Forelimb muscle (tissue), 1 donor: ENCODE measurements at places on chromosomes 1 and 21.

GRCh38 chr1:41226815-41227434, 15.2 kb downstream of the SCMH1 start:
- no peak for DNase-seq

DNA sequence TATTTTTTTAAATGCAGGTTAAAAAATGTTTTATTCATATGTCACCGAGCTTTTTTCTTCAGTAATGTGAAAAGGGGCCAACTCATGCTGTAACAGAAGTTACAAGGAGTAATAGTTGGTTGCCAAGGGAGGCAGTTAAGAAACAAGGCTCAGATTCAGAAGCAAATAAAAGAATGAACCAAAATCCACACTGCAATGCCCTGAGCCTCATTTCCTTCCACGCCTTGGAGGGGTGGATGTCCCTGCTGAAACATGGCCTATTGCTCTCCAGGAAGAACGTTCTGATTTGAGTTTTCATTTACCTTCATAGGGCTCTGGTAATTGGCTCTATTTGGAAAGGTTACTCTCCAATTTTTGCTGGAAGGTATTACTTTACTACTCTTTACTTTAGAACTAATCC, 24.4 kb downstream of the ALG14 start:
- DNase-seq = no peak

DNA sequence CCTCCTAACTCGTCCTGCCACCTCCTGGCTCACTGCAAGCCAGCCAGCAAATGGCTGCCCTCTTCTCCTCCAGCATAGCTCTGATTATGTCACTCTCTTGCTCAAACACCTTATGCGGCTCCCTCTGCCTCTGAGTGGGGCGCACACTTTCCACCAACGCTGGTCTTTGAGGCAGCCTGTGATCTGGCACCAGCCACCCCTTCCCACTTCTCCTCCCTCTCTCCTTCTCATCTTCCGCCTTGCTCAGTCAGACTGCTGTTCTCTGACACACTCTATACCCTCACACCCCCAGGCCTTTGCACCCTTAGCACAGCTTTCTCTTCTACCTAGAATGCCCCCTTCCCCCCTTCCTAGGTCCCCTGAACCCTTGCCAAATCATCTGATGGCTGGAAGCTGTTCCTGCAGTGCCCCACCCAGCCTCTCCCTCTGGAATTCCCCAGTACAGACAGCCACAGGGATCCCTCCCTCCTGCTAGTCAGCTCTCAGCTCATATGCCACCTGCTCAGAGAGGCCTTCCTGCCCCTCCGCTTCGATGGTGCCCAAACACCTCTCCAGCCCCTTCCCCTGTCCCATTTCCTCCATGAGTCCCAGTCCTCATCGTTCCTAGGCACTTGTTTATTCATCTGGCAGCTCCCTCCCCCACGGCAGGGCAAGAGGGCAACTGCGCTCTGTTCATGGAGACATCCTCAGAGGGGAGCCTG, 21.7 kb upstream of the PEF1 start:
- DNase-seq = no peak

GRCh38 chr1:97904534-97904933, 16.3 kb downstream of the DPYD start:
- DNase-seq = no peak

DNA sequence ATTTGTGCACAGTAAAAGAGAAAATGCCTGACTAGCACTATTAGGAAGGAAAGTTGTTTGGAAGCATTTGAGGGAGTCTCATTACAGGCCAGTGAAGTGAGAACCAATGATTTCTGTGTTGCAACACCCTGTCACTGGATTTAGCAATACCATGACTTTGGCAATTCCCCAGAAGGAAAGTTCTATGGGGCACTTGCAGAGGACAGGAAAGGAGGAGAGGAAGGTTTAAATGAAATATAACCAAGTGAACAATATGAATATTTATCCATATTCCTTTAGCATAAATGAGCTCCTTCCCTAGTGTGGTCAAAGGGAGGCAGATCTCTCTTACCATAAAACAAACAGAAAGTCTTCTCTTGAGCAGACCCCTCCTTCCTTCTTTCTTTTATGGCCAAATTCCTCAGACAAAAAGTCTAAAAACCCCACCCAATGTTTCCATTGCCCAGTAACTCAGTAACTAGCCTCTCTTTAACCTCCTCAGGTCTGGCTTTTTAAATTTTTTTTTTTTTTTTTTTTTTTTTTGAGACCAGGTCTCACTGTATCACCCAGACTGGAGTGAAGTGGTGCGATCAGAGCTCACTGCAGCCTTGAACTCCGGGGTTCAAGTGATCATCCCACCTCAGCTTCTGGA, 5.5 kb downstream of the TLR5 start:
- peak; percentile 44 for DNase-seq
